ENCODE measurements at places on chromosomes 13 and 19.

DNA sequence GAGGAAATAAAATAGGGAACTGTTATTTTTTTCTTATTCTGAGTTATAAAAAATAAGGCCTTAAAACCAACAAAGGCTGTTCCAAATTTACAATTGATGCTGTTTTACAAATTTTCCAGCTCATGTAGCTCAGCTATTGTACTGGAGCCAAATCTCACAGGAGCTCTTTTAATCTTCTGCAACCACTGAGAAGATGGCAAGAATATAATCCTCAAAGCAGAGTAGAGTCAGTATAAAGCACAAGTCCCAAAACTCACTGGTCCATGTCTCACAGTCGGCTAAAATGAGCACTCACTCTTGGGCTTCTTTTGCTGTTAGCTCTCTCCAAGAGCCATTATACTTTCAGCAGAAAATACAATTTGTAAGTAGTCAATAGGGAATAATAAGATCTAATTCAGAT, 1074.4 kb upstream of the PRR20A start:
- DNase-seq, result no peak

- no peak for DNase-seq
These were observed 109.3 kb upstream of the IPO5 start for GRCh38 chr13:97844151-97844550.

DNA sequence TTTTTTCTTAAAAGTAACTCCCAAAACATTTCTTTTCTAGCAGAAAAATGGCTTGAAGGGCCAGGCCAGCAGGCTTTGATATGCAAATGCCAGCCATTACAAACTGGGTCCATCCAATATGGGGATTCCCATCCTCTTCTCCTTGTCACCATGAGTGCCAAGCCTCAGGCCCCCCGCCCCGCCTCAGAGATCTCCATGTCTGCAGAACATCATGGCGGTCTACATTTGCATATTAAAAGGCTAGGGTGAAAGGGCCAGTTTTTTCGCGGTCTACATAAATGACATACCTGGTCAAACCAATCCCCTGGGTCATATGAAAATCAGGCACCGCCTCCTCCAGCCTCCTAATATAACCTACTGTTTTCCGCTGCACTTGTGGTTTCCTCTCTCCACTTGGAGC, 1327.6 kb downstream of the UQCRFS1 start:
- DNase-seq, result peak; percentile 37

DNA sequence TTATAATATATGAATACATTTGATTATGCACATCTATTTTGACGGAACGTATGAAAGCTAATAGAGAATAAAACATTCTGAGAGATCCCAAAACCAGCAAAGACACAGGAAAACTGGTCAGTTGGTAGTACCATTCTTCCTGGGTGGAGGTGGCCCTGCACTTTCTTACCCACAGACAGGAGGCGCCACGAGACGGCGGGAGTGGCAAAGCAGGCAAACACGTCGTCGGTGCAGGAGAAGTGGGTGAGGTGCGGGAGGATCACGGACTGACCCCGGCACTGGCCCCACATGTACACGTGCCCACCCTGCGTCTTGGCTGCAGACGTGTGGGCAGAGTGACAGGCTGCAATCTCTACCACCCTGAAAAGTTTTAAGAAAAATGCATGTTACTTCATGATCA, 36.1 kb downstream of the RCBTB1 start:
- no peak for DNase-seq

- DNase-seq, result no peak
These were observed 8.4 kb upstream of the BCAM start for GRCh38 chr19:44800461-44800860.

GRCh38 chr13:93926425-93926824, 553.1 kb downstream of the DCT start:
- DNase-seq, result no peak

DNA sequence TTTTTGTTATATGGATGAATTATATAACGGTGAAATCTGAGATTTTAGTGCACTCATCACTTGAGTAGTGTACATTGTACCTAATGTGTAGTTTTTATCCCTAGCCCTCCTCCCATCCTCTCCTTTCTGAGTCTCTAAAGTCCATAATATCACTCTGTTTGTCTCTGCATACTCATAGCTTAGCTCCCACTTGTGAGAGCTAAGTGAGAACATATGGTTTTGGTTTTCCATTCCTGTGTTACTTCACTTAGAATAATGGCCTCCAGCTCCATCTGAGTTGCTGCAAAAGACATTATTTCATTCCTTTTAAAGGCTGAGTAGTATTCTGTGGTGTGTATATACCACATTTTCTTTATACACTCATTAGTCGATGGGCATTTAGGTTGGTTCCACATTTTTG, 94.0 kb downstream of the SLC10A2 start:
- DNase-seq, result no peak

DNA sequence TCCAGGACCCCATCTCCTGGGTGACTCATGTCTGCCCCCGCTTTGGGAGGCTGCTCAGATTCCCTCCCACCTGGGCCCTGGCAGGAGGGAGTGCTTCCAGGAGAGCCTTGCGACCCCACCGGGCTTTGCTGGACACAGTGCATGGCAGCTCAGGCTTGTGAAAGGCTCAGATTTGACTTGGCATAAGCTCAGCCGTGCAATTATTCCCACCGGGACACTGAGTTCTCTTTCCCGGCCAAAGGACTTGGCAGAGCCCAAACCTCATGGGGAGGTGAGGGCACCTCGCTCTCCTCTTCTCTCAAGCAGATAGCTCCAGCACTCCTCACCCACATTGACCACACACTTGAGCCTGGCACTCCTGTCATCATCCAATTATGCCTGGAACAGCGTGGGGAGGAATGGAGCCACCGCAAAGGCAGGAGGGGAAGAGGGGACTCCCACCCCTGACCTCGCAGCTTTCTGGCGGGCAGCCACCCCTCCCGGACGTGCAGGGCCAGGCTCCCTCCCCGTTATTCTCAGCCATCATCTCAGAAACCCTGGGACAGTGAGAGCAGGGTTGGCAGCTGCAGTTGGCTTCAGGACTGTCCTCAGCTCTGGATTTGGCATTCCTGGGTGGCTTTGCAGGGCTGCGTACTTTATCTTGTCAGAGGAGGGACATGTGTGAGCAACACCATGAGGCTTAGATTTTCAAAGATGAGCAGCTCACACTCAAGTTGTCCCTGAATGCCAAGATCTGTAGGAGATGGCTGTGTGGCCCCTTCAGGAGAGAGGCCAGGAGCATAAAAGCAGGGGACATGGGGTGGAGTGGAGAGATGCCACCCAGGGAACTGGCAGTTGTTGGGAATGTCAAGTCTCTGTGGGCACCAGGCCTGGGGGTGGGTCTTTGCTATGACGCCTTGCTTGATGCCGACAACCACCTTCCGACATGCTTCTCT, 306.2 kb downstream of the TEX29 start:
- peak; percentile 77 for DNase-seq

DNA sequence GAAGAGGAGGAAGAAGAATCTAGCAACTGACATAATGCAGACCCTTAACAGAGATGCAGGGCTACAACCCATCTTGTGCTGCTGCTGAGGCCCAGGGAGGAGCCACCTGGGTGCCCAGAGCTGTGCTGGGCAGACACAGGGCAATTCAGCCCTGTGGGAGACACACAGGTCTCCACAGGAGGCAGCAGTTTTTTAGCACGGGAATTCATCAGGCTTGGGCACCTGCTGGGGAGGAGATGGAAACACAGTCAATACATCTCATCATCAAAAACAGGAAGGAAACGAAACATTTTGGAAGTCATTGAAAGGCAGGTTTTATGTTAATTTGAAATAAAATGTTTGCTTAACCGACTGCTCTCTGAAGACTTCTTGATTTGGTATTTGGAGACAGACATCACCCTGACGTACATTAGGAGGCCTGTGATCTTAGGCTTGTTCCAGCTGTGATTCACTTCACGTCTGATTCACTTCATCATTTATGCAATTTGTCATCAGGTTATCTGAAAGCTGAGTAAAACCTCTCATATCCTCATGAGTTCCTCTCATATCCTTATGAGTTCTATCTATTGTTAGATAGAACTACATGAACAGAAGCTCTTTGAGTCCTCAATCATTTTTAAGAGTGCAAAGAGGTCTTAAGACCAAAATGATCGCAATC, 77.4 kb downstream of the CYSLTR2 start:
- DNase-seq, result no peak

GRCh38 chr19:47798904-47799266, 5.5 kb downstream of the TPRX1 start:
- DNase-seq, result no peak

DNA sequence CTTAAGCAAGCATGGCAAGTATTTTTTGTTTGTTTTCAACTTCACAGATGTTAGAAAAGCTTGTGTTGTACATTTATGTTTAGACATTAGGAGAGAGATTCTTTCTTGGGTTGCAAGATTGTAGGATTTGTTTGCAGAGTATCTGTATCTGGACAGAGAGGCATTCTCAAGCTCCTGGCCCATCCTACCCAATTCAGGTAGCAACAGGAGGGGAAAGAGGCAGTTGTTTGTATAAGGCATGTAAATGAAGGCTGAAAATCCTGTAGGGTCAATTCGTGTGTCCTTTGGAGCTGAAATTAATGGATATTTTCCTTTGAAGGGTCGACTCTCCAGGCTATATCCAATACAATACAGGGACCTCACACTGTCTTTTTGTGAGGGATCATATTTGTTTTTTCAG, 147.3 kb downstream of the KCNRG start:
- DNase-seq, result no peak

DNA sequence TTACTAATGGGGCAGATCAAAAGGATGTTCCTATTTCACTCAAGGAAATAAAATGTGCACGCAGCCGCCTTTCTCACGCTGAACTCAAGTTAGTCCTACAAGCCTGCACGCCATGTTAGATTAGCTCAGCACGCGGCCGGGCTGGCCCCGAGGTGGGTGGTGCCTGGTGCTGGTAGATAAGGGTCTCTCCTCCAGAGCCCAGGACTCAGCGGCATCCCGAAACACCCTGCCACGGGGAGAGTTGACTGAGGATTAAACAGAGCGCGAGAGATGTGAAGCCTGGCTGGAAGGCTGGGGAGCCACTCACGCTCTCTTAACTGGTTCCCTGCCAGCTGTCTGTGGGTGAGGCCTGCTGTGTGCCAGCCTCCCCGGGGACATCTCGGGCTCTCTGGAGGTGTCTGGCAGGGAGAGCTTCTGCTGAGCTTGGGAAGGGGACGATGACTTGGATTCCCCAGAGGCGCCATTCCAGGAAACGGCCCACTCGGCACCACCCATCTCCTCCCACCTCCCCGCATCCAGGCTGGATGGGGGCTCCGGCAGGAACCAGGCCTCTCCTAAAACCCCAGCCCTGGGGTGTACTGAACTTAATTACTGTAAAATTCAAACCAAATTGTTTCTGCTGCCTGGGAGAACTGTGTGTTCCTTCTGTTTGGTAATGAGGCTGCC, 122.2 kb downstream of the KDM4B start:
- no peak for DNase-seq

DNA sequence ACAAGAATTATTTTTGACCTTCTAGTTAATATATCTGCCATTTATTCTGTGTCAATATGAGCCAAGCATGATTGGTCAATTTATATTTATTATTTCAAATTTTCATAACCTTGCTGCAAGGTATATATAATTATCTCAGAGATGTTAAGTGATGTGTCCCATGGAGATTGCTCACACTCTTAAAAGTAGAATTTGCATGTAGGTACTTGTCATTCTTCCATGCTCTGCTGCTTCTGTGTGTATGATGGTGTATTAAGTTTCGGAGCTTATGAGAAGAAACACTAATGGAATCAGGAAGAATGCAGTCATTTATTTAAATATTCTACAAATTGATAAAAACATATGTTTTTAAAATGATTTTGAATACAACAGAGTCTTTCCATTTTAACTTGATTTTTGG, 586.8 kb upstream of the MIR17HG start:
- no peak for DNase-seq

GRCh38 chr19:58578012-58578925, 5.1 kb upstream of the MZF1 start:
- no peak for DNase-seq

GRCh38 chr19:604355-604754, 14.7 kb downstream of the HCN2 start:
- DNase-seq, result no peak

DNA sequence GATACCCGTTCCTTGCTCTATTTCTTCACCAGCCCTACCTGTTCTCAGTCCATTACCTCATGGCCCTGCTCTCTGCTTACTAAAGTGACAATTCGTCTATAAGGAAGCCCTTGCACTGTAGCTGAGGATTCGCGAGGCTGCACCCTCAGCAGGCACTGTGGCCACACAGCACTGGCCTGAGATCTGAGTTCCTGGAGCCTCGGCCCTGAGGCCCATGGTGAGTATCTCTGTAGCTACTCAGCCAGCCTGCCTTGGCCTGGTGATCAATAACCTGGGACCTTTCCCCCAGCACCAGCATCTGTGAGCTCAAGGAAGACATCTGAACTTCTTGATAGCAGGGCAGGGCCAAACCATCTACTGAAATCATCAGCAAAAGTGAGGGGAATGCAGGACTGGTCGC, 90.7 kb downstream of the RGCC start:
- DNase-seq, result no peak

GRCh38 chr13:74243637-74244526, 109.7 kb upstream of the KLF12 start:
- no peak for DNase-seq

DNA sequence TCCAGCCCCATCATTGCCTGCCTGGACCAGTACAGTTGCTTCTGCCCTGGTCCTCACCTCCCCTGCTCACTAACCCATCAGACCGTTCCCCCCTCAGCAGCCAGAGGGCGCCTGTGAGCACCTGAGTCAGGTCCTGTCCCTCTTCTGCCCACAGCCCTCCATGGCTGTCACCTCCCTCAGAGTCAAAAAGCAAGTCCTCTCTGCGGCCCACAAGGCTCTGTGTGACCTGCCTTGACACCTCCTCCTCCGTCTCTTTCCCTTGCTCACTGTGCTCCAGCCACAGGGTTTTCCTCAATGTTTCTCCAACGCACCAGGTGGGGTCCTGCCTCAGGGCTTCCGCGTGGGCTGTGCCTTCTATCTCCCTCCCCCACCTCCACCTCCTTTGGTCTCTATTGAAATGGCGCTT, 29.4 kb upstream of the PTPRS start:
- DNase-seq, result no peak

DNA sequence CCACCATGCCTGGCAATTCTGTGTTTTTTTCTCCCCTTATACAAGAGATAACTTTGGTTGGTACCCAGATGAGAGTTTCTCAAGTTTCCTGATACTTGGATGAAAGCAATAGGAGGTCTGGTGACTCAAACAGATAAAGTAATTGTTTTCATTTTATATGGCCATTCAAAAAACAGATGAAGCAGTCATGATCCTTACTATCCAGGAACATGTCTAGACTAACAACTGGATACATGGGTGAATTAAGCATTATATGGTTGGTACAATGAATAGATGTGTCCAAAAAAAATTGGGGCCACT, 8.5 kb downstream of the ZNF430 start:
- DNase-seq, result no peak

GRCh38 chr13:113121183-113121927, 1.2 kb upstream of the F10 start:
- no peak for DNase-seq

GRCh38 chr19:34852669-34853068, 74.0 kb upstream of the ZNF30 start:
- no peak for DNase-seq

DNA sequence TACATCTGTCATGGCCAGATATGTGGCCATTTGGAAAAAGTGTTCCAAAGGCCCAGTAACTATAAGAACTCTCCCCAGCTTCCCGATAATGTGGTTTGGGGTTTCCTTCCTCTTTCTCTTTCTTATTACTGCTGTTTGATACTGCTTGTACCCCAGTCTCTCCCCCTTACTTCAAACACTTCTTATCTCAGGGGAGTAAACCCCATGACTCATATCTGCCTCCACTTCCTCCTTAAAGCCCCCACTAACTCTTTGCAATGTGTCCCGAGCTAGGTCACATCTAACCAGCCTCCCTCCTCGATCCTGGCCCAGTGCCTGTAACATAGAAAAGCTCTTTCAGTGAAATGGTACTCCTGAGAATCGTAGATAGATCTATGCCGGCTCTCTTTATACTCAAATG, 82.4 kb upstream of the STARD13 start:
- DNase-seq, result no peak

All from vagina (tissue), 2 donors.